ENCODE measurements at places on chromosomes 4 and X. TPM values are rescaled to one million over a fixed set of nuclear protein-coding genes. Genes with fewer than 3 reads are reported as not detected.

DIAPH2 gene
- total RNA-seq, result 12.1 TPM

UBE2D3 gene
- total RNA-seq, result 370 TPM

GAGE1 gene
- not detected for total RNA-seq

RTL3 gene
- total RNA-seq, result 0.50 TPM

ZFP92 gene
- 0.15 TPM for total RNA-seq

ENPEP gene
- 0.15 TPM for total RNA-seq

RTL9 gene
- total RNA-seq, result 0.30 TPM

HERC5 gene
- 0.17 TPM for total RNA-seq

FAM193A gene
- 11.1 TPM for total RNA-seq

CCDC149 gene
- 1.8 TPM for total RNA-seq
